NCI-H748 treated with DMSO at 0.1 percent for 48 hours (cell line): ENCODE measurements at places on chromosomes 1 and 21.

DNA sequence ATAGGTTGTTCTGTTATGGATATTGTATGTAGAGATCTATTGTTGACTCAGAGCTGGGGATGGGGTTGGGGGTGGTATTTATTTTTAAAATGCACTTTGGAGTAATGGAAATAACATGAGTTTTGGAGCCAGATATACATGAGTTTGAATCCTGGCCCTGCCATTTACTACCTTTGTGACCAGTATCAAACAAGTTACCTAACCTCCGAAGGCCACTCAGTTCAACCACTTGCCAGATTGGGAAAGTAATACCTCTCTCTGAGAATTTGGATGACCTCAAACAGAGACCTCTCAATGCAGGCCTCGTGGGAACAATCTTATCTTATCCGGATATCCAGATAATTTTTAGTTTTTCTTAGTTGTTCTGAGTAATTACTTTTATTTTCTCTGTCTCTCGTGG lies 181.0 kb downstream of the FGGY start:
- no peak for DNase-seq

DNA sequence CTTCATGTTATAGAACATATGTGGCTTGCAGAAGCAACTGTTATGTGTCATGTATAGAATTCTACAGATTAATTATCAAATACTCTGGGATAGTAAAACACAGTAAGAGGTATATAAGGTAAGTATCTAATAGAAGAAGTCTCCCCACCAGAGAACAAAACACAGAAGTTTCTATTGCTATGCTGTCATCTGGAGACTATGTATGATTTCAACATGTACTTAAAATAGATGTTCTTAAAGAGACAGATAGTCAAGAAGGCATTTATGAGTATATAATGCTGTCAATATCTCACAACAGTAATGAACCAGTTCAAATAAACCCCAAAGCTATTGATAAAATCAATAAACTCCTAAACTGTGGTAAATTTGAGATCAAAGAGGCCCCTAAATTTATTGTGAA lies 8.1 kb upstream of the ADCY10 start:
- DNase-seq = no peak

GRCh38 chr1:200991097-200991614 lies 32.4 kb downstream of the KIF21B start:
- no peak for DNase-seq

- no peak for DNase-seq
Measured at GRCh38 chr1:9167638-9168037, 38.7 kb upstream of the GPR157 start.

DNA sequence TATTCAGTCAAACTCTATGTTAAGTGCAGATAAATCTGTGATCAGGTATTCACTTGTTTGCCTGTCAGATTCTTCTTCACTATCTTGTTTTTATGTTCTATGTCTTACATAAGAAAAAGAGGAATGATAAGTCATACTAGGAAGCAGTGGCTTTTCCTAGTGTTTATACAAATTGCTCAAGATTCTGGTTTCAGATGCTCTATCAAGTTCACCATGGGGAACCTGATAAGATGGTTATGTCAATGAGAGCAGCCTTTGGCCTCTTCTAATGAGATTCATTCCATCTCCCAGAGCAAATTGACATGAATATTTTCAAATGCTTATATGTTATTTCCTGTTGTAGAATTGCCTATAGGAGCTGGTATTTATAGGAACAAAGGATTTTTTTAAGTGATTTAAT lies 218.8 kb upstream of the TMPRSS15 start:
- no peak for DNase-seq

DNA sequence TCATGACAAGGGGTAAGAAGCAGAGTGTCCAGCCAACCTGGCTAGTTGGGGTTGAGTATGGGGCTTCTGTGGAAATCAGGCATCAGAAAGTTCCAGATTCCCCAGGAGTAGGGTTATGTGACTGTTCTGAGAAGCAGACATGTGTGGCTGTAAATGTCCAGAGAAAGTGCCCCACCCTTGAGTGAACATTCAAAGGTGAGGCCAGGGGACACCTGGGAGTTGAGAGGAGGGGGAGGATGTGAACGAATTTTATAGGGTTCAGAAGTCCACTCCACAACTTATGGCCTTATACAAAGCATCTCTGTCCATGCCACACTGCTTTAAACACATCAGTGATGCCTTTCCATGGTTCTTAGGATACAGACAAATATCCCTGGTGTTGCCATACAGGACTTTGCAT lies 133.3 kb downstream of the IGSF21 start:
- no peak for DNase-seq

GRCh38 chr21:37101384-37101783 lies 28.3 kb downstream of the TTC3 start:
- no peak for DNase-seq

- DNase-seq = no peak
Measured at GRCh38 chr21:17726047-17726829, 92.9 kb downstream of the C21orf91 start.

- peak; percentile 100 for DNase-seq
Measured at GRCh38 chr1:43454270-43455011, 710 bp upstream of the HYI start.

GRCh38 chr1:214005708-214006107 lies 17.9 kb downstream of the PROX1 start:
- no peak for DNase-seq

DNA sequence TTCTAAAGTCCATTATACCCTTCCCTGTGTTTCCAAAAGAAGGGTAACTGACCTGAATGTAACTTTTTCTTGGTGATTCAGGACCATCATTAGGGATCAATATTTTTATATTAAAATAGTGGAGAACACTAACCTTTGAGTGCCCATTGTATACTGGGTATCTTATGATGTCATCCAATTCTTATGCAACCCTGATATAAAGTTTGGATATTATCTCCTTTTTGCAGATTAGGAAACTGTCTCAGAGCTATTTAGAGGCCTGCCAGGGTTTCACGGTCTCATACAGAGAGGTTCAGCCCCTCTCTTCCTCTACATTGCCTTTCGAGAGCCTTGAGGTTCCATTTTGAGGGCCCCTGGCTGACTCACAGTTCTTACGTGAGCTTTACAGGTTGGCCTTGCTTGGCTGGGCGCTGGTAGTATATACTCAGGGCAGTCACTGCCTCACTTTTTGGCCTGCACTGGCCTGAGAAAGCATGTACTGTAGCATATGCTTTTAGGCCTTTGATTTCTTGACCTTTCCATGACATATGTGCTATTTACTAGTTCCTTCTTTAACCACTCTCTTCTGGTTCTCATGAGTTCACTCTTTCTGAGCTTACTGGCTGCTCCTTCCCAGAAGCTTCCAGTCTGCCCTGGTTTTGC lies 15.7 kb upstream of the FOXO6 start:
- DNase-seq = no peak

DNA sequence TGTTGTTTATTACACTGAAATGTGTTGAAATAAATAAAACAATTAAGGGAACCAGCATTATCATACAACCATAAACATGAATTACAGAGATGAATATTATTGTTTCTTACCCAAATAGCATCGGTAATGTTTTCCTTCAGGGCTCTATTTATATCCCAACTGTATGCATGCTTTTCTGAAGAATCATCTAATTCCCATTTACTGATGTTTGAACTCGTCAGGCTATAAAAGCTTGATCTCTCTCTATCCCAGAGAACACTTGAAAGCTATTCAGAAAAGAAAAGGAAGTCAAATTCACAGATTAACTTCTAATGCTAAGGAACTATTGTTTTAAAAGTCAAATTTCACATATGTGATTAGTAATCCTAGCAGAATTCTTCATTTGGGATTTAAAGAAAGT lies 12.4 kb downstream of the NUP133 start:
- no peak for DNase-seq

DNA sequence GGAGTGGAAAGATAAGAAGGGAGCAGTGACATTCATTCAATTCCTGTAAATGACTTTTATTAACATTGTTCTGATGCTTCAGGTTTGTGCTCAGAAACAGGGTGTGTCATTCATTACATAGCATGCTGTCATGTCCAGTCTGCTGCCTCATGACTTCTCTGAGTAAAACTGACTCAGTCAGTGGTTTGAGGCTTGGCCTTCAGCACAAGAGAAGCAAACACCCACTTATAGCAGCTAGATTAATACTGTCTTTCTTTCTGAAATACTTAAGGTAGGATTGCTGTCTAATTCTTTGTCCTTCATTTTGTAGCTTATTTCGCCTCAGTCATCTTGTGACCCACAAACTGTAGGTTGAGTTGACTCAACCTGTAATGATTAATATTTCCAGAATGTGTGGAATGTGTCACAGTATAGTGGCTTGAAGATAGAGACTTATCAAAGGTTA lies 32.9 kb downstream of the RASAL2 start:
- no peak for DNase-seq

GRCh38 chr1:174932587-174932986 lies 67.2 kb upstream of the CACYBP start:
- no peak for DNase-seq

DNA sequence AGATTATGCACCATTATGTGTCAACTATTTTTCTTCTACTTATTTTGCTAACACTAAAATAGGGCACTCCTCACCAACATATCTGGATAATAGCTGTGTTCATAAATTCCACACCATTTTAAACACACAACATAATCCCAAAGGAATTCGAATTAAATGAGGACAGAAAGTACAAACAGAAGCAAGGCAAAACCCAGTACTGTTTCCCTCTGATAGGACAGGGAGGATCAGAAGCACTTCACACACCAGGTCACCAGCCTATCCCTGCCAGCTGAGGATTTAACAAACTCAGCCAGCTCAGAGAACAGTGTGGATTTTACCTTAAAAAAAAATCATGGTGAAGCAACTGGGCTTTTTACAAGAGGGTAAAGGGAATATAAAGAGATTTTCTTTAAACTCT lies 20.0 kb downstream of the CRYZ start:
- DNase-seq = peak; percentile 25

DNA sequence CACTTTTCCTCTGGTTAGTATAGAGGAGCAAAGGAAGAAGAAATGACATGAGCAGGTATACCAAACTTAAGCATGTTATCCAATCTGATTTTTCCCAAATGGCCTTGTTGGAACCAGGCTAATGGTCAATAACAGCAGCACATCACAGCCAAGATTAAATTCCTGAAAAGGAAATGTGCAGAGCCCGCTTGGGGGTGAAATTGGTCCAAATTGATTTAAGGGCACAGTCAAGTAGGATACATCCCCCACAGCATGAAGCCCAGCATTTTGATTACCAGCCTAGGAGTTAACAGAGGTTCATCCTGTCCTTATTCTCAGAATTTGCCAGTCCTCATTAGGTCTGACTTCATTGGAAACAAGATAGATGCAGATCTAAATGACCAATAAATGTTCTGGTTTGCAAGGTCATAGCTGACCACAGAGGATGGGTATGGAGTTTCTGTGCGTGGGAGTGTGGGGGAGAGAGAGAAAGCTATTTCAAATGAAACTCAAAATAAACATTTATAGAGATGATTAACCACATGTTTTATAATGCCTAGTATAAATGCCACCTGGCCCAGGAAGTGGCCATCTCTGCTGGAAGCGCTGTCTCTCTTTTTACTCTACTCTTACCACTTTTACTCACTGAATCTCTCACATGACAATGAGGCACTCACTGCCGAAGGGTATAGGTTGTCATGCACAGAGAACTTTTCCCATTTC lies 38.7 kb downstream of the RGS5 start:
- DNase-seq = no peak

- no peak for DNase-seq
Measured at GRCh38 chr1:163467289-163467688, 145.5 kb downstream of the NUF2 start.

GRCh38 chr1:3519301-3519885 lies 64.9 kb downstream of the ARHGEF16 start:
- DNase-seq = no peak

DNA sequence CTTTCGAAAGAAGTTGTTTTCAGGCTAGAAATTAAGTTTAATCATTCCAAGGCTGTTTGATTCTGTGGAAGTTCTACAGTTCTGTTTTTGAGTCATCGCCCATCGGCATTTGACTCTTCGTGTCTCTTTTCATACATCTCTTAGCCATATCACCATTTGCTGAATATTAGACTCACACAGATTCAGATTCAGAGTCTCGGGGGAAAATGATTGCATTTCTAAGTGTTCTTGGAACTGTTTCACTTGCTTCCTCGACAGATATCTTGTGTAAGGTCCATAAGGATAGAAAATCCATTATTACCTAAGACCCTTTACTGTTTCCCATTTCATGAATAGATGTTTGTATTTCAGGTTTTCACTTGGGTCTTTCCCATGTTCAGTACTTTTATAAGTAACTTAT lies 237.0 kb upstream of the SGIP1 start:
- DNase-seq = no peak

GRCh38 chr1:161217831-161218230 lies 2.7 kb downstream of the FCER1G start:
- DNase-seq = no peak

DNA sequence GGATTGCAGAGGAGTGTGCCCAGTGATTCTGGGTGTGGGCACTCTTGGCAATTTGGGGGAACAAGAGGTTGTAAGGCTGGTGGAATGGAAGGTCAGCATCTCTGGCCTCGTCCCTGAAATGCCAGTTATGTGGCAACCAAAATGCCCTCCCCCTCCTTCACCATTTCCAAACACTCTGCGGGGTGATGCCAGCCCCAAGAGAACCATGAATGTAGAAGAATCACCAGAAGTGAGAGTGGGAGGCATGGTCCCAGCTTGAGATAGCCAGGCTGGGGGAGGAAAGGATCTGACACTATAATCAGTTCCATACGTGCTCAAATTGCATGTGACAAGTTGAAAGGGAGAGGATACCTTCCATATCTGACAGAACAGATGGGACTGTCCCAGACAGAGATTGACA lies 88.7 kb upstream of the EDN2 start:
- no peak for DNase-seq

- DNase-seq = no peak
Measured at GRCh38 chr1:184480736-184481135, 93.9 kb downstream of the C1orf21 start.

DNA sequence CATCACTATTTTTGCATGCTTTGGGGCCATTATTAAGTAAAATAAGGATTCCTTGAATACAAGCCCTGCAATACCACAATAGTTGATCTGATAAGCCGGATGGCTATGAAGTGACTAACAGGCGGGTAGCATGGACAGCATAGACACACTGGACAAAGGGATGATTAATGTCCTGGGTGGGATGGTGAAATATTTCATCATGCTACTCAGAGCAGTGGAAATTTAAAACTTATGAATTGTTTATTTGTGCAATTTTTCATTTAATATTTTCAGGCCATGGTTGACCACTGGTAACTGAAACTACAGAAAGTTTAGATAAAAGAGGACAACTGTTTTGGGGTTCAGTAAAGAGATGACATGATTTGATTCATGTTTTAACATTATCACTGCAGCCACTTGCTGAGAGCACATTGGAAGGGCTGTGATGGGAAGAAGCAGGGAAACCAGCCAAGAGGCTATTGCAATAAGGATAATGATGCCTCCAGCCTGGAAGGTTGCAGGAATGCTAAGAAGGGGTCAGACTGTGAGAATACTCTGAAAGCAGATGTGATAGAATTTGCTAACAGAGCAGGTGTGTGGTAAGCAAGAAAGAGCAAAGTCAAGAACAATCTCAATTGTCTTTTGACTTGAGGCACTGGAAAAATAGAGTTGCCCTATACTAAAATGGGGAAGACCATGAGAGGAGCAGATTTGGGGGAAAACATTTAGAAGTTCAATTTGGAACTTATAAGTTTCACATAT lies 62.5 kb upstream of the TNFSF4 start:
- no peak for DNase-seq
